Caudate nucleus (tissue), 63 donors: ENCODE measurements at places on chromosomes 7 and 10.

GRCh38 chr10:29248158-29248557 lies 40.7 kb upstream of the LYZL1 start:
- no peak for DNase-seq

DNA sequence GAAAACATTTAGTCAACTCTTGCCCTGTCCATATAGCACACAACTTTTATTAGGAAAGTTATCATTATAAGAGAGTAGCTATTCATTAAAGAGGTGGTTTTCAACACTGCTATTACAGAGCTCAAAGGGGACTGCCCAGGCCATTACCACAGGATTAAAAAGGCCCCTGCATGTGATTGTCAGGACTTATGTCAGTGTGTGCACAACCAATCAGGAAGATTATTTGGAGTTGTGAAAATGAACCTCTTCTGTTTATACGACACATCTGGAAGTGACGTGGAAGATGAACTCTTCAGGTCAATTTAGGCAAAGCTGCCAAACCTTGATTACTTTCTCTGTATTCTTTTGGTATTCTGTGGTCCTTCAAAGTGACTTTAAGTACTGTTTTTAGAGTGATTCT lies 14.7 kb downstream of the CCNY start:
- no peak for DNase-seq

DNA sequence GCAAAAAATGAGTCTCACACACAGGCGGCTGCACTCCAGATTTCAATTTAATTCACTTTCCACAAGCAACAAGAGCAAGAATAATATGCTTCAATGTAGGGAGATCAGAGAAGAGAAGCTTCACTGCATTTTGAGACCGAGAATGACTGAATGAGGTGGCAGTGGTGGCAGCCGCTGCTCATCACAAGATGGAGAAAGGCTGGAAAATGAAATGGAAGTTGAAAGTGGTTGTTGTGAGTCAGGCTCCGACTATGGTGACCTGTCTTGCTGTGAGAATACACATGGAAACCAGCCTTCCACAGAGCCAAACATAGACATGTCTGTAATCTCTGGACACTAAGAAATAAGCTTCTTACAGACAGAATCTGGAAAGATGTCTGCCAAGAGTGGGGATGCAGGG lies 499.6 kb upstream of the LRRN3 start:
- no peak for DNase-seq

- DNase-seq = no peak
Observed at GRCh38 chr10:26911811-26912461, 51.2 kb upstream of the ABI1 start.

DNA sequence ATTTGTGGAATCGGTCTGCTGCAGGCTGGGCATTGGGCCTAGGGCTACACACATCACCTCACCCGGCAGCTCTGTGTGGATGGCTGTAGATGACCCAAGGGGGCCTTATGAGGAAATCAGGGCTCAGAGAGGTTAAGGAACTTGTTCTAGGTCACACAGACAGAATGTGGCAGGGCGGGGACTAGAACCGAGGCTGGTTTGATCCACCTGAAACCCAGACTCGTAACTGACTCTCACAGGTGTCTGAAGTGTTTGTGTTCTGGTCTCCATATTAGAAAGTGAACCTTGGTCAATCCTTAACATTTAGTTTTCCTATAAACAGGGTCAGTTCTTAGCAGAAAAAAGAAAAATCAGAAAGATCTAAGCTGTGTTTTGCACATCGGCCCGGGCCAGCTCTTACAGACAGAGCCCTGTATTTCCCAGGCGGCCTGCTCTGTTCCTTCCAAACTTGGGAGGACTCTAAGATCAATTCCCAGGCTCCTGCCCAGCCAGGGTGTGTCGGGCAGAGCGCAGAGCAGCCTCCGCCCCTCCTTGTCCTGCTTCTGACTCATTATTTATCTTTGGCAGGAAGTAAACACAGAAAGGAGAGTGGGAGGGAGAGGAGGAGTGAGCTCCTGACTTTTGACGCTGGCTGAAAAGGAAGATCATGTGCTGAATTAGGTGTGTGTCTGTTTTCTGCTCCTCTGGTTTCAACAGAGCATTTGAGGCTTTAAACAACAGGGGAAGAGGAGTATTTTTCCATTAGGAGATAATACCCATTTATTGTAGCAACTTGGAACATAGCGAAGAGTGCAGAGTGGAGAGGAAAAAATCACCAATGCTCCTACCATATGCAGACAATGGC lies 74.1 kb downstream of the TACC2 start:
- no peak for DNase-seq

GRCh38 chr10:125375210-125375609 lies 214.8 kb upstream of the CTBP2 start:
- no peak for DNase-seq

DNA sequence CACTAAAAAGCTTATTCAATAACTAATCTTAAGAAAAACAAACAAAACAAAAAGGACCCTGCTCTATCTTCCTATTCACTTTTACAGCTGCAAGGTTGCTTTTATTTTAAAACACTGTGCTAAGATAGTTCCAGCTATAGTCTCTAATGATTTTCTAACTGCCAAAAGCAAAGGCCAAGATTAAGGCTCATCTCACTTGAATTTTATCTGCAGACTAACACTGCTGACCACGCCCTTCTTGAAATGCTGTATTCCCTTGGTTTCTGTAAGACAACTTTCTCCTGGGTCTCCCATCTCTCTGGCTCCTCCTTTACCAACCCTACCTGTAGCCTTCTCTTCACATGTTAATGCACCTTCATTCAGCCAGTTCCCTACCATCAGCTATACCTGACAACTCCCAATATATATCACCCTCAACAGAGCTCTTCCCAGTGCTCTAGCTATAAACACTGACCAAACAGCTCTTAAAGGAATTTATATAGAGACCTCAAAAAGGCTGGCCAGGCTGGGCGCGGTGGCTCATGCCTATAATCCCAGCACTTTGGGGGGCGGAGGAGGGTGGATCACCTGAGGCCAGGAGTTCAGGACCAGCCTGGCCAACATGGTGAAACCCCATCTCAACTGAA lies 11.7 kb downstream of the SRPK2 start:
- no peak for DNase-seq

DNA sequence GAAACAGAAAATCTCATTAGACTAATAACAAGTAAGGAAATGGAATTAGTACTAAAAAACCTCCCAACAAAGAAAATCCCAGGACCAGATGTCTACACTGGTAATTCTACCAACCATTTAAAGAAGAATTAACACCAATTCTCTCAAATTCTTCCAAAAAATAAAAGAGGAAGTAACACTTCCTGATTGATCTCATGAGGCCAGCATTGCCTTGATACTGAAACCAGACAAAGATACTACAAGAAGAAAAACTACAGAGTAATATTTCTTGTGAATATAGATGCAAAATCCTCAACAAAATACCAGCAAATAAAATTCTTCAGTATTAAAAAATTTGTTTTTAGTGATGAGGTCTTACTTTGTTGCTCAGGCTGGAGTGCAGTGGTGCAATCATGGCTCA lies 21.3 kb downstream of the GCK start:
- DNase-seq = no peak

GRCh38 chr10:115093776-115094408 lies 727 bp downstream of the ATRNL1 start:
- DNase-seq = no peak

DNA sequence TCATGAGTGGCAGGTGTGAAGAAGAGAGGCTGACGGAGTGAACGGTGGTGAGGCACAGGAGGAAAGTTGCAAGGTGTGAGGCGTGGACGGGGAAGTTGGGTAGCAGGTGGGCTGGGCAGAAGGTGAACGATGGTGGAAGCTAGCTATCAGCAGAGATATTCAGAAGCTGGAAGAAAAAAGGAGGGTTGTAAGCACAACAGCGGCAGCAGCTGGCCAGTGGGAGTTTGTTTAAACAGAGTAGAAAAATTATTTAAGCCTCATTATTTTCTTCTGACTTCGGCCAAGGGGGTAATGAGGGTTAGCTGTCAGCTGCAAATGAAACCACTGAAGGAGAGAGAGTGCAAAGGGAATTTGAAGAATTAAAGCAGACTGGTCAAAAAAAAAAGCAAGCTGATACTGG lies 62.1 kb upstream of the PRKAR2B start:
- DNase-seq = no peak

GRCh38 chr7:105391429-105391828 lies 2.7 kb upstream of the SRPK2 start:
- DNase-seq = no peak

DNA sequence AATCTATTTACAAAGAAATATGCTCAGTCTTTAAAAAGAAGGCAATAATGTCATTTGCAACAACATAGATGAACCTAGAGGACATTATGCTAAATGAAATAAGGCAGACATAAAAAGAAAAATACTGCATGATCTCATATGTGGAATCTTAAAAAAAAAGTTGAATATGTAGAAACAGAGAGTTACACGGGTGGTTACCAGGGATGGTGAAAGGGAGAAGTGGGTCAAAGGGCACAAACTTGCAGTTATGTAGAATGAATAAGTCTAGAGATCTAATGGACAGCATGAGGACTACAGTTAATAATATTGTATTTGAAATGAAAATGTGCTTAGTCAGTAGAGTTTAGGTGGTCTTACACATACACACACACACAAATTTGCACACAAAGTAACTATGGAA lies 88.2 kb upstream of the CCDC71L start:
- DNase-seq = no peak

DNA sequence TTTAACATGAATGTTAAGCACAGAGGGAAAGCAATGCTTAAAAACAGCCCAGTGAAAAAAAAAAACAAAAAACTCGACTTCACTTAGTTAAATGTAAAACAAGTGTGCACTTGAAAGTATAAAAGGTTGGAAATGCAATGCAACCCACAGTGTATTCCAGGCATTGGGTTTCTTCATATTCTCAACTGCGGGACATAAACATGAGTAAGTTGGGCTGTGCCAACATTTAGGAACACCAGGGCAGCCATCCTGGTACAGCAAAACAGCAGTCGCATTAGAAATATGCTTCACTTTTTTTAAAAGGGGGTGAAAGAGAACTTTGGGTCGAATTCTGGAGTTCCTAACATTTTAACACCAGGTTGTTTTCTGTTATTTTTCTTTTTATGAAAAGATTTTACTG lies 937 bp downstream of the STEAP1 start:
- DNase-seq = no peak

- no peak for DNase-seq
Observed at GRCh38 chr7:142516038-142516501, 233.2 kb upstream of the PRSS1 start.

DNA sequence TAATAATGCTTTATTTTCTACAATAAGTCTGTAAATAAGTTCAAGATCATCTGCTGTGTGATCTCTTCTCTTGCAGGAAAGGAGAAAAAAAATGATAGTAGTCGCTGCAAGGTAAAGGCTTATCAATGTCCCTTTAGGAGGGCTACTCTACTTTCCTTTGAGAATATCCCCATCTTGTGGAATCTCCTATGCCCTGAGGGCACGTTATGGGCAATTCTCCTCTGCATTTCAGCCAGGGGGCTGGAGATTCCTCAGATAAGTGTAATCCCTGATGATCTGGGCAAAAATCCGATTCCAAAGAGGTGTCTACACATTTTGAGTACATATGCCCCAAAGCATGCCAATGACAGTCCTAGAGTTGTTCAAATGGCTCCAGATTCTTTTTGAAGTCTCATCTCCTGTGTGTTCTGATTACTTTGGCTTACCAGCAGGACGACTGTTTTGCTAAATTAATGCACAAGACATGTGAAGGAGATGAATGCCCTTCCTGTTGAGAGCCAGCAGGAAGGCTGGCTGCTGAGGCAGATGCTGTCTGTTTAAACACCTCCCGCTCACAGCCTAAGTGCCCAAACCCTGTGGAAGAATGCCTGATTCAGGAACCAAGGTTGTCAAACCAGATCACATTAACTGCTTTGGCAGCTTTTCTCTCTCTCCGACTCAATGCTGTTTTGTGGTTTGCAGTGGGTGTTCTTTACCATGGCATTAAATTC lies 171.2 kb upstream of the COL1A2 start:
- DNase-seq = no peak

DNA sequence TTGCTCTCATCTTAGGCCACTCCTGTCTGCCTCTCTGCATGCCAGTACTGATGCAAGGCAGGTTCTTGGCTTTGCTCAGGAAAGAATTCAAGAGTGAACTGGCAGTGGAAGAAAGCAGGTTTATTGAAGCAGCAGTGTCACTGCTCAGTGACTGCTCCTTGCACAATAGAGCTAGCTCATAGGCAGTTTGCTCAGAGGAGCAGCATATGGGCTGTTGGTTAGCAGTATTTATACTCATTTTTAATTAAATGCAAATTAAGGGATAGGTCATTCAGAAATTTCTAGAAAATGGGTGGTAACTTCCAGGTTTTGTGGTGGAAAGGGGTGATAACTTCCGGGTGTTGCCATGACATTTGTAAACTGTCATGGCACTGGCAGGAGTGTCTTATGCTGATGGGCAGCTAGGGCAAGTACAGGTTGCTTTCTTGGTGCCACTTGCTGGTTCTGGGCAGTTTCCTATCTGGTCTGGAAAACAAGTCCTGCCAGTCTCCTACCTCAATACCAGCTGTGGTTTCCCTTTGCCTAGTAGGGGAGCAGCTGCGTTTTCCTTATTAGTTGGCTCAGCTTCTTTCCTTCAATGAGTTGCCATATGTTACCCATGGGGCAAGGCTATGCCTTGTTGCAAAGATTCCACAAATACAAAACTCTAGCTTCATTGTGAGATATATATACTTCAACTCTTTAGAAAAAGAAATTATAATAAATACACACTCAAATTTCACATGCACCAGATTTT lies 64.8 kb upstream of the CALD1 start:
- DNase-seq = no peak

DNA sequence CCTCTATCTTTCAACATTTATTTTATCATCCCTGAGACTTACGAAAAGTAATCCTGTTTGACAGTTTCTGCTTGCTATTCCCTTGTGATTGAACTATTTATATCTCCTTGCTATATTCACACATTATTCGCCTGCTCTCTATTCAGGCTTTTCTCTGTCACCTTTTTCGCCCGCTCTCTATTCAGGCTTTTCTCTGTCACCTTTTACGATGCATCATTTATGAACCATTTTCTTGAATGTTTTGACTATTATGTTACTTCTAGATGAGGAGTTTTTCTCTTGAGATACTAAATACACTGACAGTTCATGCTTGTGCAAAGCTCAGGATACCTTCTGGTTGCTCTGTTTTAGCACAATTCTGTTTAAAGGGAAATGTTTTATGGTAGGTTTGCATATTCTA lies 143.3 kb upstream of the VSTM2A start:
- no peak for DNase-seq

DNA sequence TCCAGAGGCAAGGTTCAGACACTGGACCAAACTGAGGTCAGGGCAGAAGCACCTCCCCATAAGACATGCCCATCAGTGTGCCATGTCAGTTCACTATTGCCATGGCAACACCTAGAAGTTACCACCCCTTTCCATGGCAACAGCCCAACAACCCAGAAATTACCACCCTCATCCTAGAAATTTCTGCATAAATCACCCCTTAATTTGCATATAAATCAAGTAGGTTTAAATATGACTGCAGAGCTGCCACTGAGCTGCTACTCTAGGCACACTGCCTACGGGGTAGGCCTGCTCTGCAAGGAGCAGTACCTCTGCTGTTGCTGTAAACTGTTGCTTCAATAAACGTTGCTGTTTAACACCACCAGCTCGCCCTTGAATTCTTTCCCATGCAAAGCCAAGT lies 12.7 kb downstream of the STEAP2 start:
- DNase-seq = no peak
